ENCODE measurements at places on chromosomes 2 and 18.

DNA sequence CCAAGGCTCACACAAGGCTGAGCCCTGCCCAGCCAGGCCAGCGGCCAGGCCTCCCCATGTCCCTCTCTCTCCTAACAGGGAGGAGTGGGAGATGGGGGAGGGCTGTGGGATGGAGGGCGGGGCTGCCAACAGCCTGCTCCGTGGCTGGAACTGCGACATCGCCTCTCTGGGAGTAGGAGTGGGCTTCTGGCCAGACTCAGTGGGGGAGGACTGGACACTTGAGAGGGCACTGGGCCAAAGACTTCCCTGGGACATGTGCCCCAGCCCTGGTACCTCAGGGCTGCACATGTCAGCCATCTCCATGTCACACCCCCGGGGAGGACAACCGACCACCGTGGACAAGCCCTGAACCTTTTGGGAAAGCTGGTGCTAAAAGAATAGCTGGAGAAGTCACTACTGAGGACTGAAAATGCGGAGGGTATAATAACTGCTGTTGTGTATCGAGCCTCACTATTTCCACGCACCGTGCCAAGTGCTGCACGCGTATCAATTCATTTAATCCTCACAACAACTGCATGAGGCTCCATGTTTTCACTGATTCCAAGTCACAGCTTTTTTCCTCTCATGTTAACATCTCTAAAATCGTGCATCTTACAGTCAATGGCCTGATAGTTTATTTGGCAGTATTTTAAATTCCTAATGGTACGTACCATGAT lies 127.3 kb downstream of the MSH2 start:
- DNase-seq, result no peak

DNA sequence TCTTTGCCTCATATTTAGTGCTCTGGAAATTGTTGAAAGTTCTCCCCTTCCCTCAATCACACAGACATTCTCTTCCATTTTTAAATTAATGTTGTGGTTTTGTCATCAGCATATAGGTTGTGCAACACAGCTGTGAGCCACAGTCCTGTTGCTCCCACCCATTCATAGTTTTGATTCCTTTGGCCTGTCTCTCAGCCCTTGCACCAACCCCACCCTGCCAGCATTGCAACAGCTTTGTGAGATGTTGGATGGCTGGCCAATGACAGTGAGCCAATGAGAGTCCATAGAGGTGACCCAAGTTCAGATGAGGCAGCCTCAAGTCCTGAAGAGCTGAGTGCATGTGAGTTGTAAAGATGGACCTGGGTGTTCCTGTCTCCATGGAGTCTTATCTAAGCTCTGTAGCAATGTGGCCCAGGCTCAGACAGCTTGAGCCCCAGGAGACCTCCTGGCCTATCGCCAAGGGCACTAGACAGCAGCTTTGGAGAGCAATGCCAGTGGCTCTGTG lies 775.5 kb downstream of the RNF144A start:
- DNase-seq, result no peak

DNA sequence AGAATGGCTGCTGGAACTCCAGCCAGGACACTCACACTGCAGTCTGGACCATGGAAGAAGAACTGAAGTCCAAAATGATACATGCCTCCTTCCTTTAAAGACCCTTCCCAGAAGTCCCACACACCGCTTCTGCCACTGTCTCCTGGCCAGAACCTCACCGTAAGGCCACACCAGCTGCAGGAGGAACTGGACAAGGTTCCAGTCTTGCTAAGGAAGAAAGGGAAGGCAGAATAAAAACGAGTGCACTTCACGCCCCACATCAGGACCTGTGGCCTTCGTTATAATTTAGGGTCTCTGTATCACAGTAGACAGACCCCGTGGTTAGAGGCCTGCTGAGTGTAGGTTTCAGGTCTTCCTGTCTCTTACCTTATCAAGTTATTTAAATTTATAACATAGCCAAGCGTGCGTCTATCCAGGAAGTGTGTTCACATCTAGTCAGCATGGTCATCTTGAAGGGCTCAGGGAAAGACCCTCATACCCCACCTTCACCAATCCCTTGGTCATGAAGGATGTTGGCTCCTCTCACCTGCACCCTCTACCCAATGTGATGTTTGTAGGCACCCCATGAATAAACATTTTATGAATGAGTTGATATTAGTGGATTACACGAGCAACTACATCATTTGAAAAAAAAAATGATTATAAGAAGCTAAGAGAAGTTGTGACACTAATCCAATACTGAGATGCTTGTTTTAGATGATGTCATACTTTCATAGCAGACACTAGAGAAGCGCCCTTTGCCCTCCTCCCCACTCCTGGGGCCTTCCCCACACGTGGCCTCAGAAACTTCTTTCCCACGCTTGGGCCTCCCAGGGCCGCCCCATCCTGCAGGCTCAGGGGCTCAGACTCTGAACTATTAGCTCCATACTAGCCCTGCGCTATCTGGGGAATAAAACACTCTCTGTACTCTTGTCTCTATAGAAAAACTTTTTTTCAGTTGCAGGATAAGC lies 157.6 kb downstream of the FAM210A start:
- DNase-seq, result no peak

DNA sequence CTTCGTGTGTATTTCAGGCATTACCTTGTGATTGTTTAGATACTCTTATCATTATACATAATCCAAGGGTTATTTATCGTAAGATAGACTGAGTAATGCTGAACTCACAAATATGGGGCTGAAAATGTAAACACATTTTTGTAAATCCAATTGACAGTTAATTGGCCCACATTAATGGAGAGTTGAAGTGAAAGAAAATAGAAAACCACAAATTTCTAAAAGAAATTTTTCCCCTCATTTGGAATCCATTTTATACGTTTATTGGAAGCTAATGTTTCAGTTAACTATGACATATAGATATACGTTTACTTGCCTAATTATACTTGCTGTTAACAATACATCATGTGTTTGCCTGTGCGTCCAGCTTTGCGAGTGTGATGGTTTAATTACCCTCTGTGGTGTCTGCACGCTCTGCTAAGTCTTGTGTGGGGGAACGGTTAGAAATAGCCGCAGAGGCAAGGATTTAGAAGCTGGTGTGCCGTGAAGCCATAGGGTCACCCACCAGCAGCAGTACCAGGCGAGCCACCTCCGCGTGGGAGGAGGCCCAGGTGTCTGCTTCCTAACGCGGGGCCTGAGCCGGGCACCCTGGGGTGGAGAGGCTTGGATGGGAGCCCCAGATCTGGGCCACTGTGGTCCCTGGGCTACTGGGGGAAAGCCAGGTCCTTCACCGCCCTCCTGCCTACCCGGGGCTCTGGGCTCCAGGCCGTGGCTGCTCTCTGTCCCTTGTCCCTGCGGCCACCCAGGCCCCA lies 38.0 kb downstream of the TSHZ1 start:
- no peak for DNase-seq

DNA sequence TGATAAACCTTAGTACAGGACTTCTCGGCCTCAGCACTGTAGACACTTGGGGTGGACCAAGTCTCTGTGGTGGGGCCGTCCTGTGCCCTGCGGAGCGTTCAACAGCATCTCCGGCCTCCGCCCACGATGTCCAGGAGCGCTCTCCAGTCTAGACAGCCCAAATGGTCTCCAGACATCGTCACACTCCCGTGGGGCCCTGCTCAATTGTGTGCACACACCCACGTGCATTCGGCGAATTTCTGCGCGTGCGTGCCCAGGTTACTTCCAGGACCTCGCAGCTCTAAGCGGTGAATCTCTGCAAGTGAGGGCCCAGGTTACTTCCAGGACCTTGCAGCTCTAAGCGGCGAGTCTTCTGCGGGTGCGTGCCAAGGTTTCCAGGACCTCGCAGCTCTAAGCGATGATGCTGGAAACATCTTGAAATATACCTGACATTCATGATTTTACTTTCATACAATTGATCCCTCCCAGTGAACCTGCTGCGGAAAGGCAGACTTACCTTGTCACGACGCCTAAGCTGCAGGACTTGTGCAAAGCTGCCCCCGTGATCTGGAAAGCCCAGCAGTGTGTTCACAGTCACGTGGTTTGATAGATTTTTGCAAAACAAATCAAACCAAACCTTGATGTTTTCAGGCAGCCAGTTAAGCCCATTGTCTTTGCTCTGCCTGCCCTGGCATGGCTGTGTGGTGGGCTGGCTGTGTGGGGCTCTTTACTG lies 16.1 kb upstream of the OTOS start:
- DNase-seq, result no peak

- DNase-seq, result no peak
Observed at GRCh38 chr2:241797441-241798080, 11.4 kb upstream of the NEU4 start.

GRCh38 chr18:77079088-77079487 lies 53.5 kb downstream of the MBP start:
- no peak for DNase-seq

GRCh38 chr18:55038162-55038561 lies 78.9 kb upstream of the CCDC68 start:
- no peak for DNase-seq

DNA sequence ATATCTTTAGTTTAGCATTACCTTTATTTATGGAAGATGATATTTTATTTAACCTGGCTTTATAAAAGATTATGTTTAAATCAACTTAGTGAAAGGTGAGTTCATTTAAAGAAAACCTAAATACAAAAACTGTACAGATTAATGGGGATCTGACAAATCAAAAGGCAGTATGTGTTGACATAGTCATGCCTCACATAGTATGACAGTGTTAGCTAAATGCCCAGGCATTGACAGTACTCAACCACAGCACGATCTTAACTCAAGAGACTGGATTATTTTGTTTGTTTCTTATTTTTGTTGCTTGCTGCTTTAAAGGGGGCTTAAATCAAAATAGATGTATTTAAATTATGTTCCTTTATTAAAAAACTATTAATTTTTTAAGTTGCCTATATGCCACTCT lies 7.8 kb downstream of the DOK6 start:
- DNase-seq, result no peak

DNA sequence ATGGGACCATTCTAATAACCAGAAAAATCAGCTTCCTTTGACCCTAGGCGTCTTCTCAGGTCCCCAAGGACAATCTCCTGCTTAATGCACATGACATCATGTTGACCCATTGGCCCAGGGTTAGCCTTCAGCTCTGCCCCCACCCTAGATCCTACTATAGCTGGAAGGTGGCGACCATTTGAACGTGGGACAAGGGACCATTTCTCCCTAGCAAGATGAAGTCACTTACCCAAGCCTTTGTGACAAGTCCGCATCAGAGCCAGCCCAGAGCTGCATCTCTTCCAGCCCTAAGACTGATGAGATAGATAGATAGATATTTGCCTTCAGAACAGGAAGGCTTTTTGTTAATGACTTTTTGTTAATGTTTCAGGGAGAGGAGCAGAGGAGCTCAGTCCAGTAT lies 28.2 kb upstream of the TAF1B start:
- no peak for DNase-seq

- no peak for DNase-seq
Observed at GRCh38 chr2:240795454-240795853, 24.6 kb downstream of the KIF1A start.
